ENCODE measurements at places on chromosomes 16 and 17.

DNA sequence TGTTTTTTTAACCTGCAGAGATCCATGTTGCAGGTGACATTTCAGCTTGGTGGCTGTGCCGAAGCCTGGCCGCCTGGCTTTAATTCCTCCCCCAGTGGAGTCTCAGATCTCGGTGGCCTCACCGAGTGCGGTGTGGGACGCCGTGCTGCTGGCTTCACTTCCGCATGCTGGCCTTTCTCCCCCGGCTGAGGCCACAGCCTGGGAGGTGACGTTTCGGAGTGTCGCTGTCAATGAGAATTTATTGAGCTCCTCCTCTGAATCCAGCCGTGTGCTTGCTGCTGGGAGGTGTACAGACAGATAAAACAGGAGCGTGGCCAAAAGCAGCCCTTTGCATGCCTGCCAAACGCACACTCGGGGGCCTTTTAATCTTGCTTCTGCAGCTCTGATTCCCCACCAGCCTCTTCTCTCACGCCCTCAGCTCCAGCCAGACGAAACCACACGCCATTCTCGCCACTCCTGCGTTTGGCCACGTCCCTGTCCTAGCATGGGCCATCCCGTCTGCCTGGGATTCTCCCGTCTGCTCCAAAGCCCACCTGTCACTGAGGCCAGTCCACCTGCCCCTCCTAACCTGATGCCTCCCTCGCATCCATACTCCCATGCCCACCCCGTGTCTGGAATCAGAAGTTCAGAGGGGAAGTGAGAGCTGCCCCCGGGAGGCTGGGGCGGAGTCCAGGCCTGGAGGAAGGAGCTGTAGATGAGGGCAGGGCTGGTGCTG lies 3.6 kb downstream of the GSE1 start:
- no peak for DNase-seq

DNA sequence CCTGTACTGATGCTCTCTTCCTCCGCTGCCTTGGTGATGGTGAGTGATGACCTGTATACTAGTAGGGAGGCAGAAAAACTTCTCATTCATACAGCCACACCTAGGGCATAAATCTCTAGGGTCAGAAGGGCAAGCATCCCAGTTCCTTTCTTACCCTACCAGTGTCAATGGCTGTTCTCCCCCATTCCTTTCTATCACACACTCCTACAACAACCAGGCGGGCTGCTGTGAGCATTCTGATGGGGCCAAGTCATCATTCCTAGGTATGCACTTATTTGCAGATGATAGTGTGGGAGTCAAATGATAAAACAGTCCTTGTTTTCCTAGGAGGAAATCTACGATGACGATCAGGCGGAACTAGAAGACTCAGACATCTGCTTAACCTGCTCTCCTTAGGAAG lies 14.0 kb upstream of the SLC6A4 start:
- no peak for DNase-seq

- no peak for DNase-seq
These were observed 149.6 kb downstream of the KATNIP start for GRCh38 chr16:27699540-27699939.

GRCh38 chr16:78060295-78060694 lies 37.9 kb downstream of the CLEC3A start:
- DNase-seq = no peak

DNA sequence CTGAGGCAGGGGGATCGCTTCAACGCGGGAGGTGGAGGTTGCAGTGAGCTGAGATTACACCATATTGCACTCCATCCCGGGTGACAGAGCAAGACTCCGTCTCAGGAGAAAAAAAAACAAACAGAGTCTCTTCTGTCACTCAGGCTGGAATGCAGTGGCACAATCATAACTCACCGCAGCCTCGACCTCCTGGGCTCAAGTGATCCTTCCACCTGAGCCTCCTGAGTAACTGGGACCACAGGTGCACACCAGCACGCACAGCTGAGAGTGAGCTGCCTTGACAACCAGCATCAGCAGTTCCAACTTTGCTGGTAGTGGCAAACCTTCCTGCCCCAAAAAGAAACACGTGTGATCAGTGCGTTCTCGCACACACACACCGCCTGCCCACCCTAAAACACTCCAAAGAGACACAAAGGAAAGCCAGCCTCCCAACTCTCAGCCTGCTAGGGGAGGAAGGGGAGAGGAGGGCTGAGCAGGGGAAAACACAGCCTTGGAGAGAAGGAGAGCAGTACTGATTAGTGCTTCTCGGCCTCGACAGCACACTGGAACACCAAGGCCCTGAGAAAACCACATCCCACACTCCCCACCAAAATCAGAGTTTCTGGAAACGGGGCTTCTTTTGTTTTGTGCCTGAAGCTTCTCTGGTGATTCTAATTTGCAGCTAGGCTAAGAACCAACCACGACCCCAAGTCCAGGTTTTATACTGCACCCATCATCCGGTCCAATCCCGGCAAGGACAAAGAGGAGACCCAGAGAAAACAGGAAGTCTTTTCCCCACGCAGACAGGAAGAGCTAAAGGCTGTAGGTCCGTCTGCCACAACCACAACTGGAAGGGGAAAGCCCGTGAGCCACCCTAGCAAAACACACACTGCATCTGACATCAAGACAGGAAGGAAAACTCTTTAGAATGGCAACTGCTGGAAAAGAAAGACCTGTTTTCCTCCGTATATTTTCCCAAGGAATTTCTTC lies 28.8 kb downstream of the ZCCHC14 start:
- peak; percentile 49 for DNase-seq

- no peak for DNase-seq
These were observed 13.2 kb downstream of the GLIS2 start for GRCh38 chr16:4328782-4329775.

- DNase-seq = no peak
These were observed 212.4 kb downstream of the SNX29 start for GRCh38 chr16:12188935-12189249.

GRCh38 chr17:13106171-13106570 lies 88.3 kb upstream of the ELAC2 start:
- no peak for DNase-seq

GRCh38 chr17:56130631-56131030 lies 22.6 kb upstream of the ANKFN1 start:
- DNase-seq = no peak

- no peak for DNase-seq
These were observed 21.6 kb downstream of the LASP1 start for GRCh38 chr17:38891441-38891840.

DNA sequence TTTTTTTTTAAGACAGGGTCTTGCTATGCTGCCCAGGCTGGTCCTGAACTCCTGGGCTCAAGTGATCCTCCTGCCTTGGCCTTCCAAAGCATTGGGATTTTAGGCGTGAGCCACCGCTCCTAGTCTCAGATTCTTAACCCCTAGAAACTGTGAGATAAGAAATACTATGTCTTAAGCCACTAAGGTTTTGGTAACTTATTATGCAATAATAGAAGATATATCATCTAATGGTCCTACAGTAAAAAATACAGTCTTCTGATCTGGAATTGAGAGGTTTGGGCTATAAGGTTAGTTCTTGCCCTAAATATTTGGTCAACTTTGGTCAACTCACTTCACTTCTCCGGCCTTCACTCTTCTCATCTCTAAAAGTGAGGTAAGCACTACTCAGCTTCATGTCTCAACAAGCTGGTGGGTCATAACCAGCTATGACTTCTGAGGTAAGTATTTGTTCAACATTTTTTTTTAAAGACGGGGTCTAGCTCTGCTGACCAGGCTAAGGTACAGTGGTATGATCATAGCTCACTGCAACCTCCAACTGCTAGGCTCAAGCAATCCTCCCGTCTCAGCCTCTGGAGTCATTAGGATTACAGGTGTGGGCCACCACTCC lies 14.7 kb downstream of the RAD51D start:
- DNase-seq = no peak

DNA sequence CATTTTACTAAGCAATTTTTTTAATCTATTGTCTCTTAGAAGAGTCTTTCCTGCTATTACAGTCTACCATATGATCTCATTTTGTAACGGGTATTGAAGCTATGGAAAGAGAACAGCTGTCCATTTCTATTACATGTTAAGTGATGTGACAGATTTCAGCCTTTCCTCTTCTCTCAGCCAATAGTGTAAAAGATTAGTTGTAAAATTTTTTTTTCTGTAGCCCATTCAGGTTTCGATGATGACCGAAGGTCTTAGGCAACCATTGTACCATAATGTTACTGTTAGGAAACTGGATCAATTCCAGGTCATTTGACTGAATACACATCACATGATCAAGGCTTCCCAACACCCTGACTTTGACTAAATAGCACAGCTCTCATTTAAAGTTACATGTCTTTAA lies 147.6 kb upstream of the HLF start:
- no peak for DNase-seq

DNA sequence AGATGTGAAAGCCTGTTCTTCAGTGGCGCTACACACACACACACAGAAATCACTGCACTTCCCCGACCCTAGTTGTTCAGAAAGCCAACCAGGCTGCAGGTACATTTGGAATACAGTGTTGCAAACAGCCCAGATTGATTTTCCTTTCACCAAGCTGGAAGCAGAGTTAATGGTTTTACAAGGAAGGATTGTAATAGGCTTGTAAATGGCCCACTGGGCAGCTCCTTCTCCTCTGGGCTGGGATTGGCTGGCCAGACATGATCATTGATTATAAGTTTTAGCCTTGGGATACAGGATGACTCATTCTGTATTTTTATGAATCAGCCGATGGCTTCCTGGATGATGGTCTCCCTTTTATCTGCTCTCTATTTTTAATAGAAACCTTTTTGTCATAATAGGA lies 2.5 kb downstream of the VAT1L start:
- no peak for DNase-seq

DNA sequence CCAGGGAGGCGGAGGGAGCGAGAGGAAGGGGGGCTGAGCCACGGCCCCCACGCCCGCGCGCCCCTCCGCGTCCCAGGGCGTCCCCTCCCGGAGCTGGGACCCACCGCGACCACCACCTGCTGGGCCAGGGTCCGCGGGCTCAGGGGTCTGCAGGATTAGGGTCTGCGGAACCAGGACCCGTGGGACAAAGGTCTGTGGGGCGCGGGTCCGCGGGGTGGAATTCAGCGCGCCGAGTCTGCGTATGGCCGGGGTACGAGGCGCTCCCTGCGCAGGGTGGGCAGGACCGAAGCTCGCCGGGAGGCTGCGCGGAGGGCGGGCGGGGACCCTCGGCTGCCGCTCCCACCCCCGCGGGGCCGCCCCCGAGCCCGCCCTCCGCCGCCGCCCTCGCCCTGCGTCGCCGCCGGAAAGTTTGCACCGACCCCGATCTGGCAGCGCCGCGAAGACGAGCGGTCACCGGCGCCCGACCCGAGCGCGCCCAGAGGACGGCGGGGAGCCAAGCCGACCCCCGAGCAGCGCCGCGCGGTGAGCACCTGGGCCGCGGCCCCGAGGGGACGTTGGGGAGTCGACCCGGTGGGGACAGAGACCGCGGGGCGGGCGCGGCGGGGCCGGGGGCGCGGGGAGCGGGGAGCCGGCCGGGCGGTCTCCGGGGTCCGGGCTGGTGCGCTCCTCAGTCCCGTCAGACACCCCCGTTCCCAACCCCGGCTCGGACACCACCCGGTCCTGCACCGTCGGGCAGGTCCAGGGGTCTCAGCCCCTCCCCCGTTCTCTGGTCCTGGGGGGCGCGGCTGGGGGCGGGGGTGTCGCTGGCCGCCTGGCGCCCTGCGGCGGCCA lies at the start of gene GCGR:
Gene GCGR, plus strand, starts transcription at position 423 of the 831 bp plus-strand sequence. CDS start 4,869 bp downstream, outside the sequence.
- DNase-seq = no peak

- DNase-seq = no peak
These were observed 63.7 kb upstream of the SIAH1 start for GRCh38 chr16:48448841-48449481.

GRCh38 chr17:37714897-37715296 lies 30.0 kb downstream of the HNF1B start:
- no peak for DNase-seq

Data from stimulated activated CD4-positive, alpha-beta T cell treated with anti-CD3 and anti-CD28 coated beads, TNF-alpha, amount 100 ng/mL, for 24 hours (primary cell).